ENCODE measurements at places on chromosomes 4 and X. TPM values are rescaled to one million over a fixed set of nuclear protein-coding genes. Genes with fewer than 3 reads are reported as not detected.

DNA sequence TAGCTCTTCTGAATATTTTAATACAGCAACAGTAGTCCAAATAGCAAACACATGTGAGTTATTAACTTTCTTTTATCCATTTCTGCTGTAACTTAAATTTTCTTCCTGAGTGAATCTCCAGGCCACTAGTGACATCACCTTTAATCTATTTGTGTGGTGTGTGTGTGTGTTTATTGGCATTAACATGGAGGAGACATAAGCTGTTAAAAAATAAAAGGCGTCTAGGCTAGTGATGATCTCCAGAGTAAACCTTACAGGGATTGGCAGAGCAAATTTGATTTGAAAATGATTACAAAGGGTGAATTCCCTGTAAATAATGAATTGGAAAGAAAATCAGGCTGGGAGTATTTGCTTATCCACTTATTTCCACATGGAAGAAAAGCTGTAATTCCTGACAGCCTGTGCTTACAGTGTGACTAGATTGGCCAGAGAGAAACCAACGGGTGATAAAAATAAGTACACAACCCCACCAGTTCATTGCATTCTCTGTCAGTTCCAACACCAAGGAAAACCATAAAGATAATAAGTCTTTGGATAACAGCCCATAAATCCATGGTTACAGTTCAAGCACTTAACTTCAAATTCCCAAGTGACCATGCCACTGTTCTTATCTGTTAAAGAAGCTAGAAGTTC is 186.1 kb downstream of the ENOX2 start:
- no peak for DNase-seq

- DNase-seq, result no peak
Observed at GRCh38 chr4:99404595-99405287, 30.4 kb downstream of the ADH7 start.

DNA sequence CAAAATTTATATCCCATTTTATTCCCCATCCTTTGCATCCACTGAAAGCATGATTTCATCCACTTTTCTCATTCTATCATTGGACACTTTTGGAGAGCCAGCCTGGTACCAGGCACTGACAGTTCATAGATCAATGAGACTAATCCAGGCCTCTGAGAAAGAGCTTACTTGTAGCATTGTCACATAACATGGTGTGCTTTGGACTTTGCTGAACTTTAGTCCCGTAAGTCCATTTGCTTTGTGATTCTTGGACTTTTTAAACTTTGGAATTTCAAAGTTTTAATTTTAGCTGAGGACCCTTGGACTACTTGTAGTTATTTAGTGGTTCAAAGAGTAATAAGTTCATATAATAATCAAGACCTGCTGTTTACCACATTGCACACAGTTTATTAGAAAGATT is 11.5 kb downstream of the LIAS start:
- DNase-seq, result no peak

NHSL2 gene
- 46.1 TPM for total RNA-seq

TEX13C gene
- not detected for total RNA-seq

PAGE1 gene
- total RNA-seq, result not detected

JCHAIN gene
- 8.8 TPM for total RNA-seq

GRCh38 chrX:40570346-40571093 is 10.2 kb upstream of the ATP6AP2 start:
- no peak for DNase-seq

DNA sequence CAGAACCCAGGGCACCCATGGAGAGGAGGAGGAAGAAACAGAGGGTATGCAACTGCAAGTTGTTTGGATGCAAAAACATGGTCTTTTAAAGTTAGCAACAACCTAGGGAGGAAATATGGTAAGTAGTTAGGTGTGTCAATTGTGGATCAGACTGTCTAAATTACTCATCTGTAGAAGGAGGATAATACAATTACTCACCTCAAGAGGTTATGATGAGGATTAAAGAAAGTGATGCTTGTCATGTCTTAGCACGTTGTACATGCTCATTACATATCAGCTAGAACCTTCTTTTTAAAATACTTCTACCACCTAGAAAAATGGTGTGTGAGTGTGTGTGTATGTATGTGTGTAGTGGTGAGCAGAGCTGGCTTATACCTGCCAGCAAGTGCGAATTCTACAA is 2.3 kb upstream of the C1QTNF7 start:
- no peak for DNase-seq

CCDC120 gene
- total RNA-seq, result 3.0 TPM

DNA sequence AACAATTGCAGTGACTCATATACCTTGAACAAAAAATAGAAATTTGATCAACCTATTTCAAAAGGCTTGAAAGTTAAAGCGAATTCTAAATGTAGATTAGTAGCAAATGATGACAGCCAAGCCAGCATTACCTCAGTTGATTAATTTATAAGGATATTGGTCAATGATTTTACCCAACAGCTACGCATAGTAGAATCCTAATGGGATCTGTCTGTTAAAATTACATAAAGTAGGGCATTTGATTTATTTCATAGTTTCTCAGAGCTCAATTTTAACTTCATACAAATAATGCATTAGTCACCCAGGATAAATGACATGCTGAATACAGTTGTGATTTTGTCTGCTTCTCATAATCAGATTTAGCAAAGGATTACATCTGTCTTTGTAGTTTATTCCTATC is 12.0 kb downstream of the AFF2 start:
- no peak for DNase-seq

F8A3 gene
- total RNA-seq, result 3.5 TPM

DNA sequence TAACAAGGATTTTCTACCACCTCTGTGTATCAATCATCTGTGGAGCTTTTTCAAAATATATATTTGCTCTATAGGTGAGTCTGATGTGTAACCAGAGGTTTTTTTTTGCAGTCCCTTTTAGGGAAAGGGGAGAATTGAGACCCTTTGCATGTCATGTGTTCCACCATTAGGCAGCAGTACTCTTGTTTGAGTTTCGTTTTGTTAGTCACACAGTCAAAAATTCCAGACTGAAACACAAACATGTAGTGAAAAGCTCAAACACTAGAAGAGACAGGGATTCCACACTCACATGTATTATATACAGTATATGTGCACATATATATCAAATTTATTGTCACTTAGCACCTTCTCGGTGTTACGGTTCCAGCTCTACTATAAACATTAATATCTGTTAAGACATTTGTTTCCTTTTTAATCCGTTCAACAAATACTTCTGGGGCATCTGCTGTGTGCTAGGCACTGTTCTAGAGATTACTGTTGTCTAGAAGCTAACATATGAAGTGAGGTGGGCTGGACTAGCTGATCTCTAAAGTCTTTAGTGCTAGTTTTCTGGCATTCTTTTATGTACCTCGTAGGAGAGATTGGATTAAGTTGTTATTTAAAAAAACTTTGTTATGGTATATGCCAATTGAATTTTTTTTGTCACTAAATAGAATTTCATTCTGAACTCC is 5.5 kb downstream of the USP9X start:
- no peak for DNase-seq

DNA sequence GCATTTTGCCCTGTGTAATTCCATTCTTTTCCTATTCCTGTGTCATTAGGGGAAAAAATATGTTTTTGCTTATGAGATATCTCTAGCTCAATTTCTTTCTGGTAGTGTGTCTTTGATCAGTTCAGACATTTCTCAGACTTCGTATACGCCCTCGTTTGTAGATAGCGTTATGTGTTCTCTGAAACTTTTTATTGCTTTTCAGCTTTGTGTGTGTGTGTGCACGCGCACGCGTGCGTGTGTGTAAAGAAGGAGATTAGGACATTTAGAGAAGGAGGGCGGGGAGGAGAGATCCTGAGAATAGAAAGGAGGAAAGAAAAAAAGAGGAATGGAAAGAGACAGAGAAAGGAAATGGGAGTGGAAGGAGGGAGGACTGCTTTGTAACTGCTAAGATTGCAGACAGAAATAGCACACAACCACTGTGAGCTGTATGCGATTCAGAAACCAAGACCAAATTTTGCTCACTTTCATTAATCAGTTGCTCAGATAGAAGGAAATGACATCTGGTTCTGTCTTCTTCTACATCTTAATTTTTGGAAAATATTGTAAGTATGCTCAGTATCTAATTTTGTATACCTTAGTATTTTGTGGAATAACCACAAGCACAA is at the start of gene RXFP1:
Gene RXFP1, plus strand, starts transcription at position 399 of the 605 bp plus-strand sequence. Its CDS starts 95 bp downstream, at position 494.
- DNase-seq, result no peak

MAGEA10 gene
- total RNA-seq, result not detected

TAPT1 gene
- total RNA-seq, result 43.0 TPM

DNA sequence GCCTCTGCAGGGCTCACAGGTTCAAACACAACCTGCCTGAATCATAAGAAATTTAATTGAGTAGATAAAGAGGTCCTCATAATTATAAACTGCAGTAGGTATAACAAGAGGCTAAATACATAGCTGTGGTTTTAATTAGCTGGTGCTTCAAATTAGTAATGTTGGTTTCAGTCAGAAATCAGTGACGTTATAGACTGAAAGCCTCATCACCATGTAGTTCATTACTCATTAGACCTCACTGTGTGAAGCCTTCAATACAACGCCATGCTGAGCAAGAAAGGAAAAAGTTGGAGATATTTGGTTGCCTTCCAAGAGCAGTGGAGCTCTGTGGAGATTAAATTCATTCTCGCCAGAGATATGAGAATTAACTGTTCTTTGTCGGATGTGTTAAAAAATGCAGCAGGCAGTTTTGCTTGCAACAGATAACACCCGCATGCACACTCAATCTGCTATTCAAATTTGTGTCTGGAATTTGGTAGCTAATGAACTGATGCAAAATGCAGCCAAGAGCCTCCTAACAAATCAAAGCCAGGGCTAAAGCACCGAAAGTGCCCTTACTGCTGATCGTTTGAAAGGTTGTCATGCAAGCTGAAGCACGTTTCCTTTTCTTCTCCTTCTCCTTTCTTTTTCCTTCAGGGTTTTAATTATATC is 148.9 kb downstream of the AFF2 start:
- DNase-seq, result no peak

DNA sequence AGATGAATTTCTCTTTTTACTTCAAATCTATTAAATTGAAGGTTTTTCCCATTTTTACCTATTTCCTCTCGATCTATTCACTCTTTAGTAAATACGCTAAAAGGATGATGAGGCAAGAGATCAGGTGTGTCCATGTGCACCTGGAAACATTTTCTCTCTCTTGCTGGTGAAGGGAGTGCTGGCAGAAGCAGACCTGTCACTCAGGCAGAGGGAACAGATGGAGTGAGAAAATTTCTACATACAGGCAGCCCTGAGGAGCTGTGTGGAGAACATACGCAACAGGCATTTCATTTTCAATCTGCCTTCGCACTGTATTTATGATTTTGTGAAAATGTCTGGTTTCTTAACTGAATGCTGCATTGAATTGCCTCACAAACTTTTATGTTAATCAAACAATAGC is 249.5 kb downstream of the GPM6A start:
- no peak for DNase-seq

DNA sequence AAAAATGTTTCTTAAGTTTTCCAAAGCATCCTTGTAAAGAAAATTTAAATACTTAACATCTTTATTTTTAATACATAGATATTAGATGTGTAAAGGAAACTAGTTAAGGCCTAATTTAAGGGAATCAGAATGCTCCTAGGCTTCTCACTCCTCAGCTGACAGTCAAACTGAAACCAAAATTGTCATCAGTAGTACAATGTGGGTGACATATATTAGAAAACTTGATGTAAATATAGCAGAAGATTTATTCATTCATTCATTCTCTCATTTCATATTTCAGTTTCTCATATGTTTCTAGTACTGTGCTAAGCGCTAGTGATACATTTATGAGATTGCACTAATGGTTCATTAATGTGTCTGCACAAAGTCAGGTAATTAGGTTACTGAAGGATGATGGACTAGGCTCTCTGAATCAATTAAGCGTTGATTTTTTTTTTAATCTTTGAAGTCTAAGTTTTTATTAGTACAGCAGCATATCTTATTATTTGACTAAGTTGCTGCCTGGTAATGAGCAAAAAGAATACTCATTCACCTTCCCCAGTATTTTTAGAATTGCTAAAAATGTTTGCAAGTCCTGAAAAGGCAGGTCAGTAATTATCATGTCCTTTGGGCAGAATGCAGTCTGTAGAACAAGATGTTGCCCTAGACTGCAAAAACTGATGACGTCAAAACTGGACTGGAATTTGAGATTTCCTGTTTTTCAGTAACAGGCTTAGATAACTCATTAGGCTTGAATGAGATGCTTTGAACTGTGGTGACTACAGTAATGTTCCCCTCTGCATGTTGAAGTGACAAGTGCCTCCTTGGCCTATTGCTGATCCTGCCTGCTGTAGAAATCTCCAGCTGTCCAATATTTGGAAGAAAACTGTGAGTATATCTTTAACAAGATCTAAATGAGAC is 128.7 kb downstream of the ARHGAP24 start:
- no peak for DNase-seq

GRCh38 chrX:111634823-111635729 is 45.9 kb upstream of the ALG13 start:
- DNase-seq, result no peak

PDGFC gene
- total RNA-seq, result 21.1 TPM

GRCh38 chrX:21487832-21488231 is 113.6 kb downstream of the CNKSR2 start:
- DNase-seq, result no peak

TCEAL4 gene
- 197 TPM for total RNA-seq

DNA sequence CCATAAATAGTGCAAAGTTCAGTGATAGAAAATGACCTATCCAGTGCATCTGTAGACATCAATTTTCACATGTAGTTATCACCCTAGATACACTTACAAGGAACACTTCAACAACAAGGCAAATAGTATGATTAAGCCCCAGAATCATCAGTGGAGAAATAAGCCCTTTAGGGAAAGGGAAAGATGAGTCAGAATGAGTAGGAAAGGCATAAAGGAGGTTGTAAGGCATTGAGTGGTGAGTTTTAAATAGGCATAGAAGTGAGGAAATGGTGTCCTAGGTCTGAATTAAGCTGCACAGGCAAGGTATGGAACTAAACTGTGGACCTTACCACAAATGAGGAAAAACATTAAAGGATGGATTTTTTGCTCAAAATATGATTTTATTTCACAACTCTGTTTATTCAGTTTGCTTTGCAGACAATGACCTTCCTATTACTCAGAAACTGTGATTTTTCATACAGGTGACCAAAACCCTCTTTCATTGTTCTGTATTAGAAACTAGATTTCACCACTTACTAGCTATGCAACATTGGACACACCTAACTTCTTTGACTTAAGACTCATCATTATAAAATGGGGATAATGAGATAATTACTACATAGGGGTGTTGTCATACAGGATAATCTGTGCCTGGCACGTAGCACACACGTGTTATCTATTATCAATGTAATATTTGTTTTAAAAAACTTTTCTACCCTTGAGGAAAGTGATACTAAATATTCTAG is 57.0 kb upstream of the MAP9 start:
- no peak for DNase-seq

- no peak for DNase-seq
Observed at GRCh38 chr4:185654311-185654710, 119.0 kb upstream of the PDLIM3 start.

DNA sequence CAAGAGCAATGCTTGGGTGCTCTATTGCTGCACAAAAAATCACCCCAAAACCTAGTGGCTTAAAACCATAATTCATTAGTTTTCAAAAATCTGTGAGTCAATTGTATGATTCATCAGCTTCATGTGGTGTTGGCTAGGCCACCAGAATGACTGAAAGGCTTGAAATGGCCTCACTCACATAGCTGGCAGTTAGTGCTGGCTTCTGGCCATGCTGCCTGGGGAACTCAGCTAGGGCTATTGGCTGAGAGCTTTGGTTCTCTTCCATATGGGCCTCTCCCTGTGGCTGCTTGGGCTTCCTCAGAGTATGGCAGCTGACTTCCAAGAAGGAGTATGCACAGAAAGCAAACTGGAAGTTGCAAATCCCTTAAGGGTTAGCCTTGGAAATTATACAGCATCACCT is 3.1 kb upstream of the MTMR1 start:
- DNase-seq, result no peak

ZCCHC18 gene
- 2.0 TPM for total RNA-seq

All from posterior vena cava (tissue), 2 donors.